ENCODE measurements at places on chromosomes 6 and 20. TPM values are rescaled to one million over a fixed set of nuclear protein-coding genes. Genes with fewer than 3 reads are reported as not detected.

KCNQ5 gene
- total RNA-seq = 10.3 TPM

NUS1 gene
- total RNA-seq = 59.4 TPM

RBPJL gene
- not detected for total RNA-seq

RSPO4 gene
- not detected for total RNA-seq

C6orf52 gene
- total RNA-seq = 5.0 TPM

HLA-DOA gene
- not detected for total RNA-seq

E2F3 gene
- total RNA-seq = 18.7 TPM

Data from MCF 10A (cell line).